MM.1S (cell line): ENCODE measurements at places on chromosomes 3 and 15.

- no peak for DNase-seq
These were observed 122.6 kb upstream of the SMAD3 start for GRCh38 chr15:66942649-66943390.

DNA sequence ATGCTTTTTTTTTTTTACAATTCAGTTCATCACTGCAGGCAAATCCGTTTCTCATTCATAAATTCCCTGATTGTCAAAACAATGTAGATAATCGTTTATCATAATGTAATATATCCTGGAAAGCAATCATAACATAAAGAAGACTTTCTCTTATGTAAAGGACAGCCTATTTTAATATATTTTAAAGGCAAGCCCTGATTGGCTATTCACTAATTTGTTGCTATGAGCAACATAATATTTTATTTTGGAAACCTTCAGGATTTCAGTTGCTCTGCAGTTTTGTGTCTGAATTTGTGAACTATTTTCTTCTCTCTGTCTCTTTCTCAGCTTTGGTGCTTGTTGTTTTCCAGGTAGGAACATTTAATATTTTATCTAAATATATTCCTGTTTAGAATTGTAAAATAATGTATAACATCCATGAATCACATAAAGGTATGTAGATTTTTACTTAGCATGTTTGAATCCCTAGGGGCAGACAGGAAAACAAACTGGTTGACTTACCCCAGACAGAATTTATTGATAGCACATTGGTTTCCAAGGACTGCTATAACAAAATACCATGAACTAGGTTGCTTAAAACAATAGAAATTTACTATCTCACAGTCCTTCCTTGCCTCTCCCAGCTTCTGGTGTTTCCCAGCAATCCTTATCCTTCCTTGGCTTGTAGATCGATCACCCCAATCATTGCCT lies 253.5 kb downstream of the CDIN1 start:
- DNase-seq = no peak

DNA sequence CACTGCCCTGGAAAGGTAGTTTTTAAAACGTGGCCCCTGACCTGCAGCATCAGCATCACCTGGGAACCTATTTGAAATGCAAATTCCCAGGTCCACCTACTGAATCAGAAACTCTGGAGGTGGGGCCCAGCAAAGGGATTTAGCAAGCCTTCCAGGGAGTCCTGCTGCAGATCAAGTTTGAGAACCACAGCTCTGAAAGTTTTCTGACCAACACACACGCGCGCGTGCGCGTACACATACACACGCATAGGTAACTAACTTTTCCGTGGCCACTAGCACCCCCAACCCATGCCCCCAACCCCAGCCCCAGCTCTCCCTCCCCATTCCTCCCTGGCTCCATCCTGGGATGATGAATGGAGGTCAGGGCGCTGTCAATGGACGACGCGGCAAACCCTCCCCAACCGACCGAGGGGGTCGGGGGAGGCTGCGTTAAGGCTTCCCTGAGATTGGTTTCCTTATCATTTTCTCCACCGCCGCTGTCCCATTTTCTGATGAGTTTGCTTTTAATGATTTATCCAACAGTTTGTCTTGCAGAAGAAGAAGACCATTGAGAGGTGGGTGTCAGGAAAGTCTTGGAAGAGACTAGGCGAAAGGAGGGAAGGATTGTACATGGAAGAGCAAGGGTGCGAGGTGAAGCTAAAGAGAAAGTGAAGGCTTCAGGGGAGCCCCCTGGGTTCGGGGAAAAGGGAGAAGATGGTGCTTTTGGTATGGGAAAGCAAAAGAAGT lies 590 bp upstream of the BOC start:
- no peak for DNase-seq

DNA sequence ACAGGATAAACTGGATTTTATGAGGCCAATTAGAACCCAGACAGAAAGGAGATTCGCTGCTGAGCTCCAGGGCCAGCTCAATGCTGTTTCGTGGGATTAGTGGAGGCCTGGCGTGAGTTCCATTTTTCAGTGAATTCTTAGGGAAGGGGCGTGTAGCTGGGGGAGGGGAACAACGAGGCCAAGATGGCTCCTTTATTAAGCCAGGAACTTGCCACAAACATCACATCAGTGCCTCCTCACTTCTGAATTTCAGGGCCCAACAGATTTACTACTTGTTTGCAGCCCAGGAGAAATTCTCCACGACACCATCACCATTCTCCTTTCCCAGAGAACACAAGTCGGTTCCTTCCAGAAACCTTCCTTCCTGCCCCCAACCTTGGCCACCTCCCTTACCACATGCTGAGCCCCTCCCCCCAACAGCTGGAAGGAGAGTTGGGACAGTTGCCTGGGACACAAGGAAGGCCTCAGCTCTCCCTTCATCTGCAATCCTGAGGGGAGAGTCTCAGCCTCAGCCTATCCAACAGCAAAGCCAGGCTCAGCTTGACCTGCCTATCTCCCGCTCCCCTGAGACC lies 5.8 kb downstream of the IGDCC4 start:
- no peak for DNase-seq

DNA sequence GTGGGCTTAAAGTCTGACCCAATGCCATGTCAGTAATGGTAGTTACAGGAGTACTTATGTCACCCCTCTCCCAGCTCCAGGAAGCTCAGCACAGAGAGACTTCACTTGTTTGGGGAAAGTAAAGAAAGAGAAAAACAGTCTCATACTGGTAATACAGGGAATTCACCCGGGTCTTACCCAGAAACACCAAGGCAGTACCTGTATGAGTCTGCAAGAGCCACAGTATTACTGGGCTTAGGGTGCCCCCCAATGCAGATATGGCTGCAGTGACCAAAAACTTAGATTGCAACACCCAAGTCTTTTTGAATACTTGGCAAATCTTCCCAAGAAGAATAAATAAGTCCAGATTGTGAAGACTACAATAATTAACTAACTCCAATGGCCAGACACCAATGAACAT lies 622.1 kb downstream of the IGSF11 start:
- peak; percentile 36 for DNase-seq

GRCh38 chr3:123576122-123576521 lies 8.7 kb downstream of the HACD2 start:
- DNase-seq = no peak

DNA sequence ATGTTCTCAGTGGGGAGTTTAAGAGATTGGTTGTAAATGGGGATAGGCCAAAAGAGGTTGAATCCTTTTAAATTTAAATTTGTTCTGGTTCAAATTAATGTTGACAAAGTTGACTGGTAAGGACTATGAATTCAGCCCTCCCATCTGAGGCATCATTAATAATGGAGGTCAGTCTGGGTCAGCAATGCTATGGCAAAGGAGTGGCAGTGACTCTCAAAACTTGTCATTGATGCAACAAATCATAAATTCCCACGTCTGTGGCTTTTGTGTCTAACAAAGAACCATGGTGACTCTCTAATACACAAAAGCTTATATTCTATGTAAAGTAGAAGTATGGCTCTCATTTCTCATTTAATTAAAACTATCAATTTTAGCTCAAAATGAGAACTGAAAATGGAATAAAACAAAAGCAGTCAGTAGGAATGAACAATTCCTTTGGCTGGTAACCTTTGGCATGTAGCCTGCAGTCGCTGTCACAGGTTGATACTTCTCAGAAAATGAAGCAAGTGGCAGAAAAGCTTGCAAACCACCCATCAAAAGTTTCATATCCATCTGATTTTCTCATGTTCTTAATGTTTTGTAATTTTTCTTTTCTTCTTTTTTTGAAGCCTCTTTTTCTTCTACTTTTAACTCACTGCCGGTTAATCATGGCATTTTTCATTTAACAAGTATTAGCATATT lies 12.2 kb upstream of the ZBED2 start:
- no peak for DNase-seq

- no peak for DNase-seq
These were observed 2.6 kb downstream of the SLMAP start for GRCh38 chr3:57758686-57759085.

- no peak for DNase-seq
These were observed 4.1 kb upstream of the SKOR1 start for GRCh38 chr15:67820992-67821783.

GRCh38 chr3:73608456-73609314 lies 16.1 kb downstream of the PDZRN3 start:
- no peak for DNase-seq

- no peak for DNase-seq
These were observed 362.7 kb upstream of the CFAP20DC start for GRCh38 chr3:59412516-59412915.

DNA sequence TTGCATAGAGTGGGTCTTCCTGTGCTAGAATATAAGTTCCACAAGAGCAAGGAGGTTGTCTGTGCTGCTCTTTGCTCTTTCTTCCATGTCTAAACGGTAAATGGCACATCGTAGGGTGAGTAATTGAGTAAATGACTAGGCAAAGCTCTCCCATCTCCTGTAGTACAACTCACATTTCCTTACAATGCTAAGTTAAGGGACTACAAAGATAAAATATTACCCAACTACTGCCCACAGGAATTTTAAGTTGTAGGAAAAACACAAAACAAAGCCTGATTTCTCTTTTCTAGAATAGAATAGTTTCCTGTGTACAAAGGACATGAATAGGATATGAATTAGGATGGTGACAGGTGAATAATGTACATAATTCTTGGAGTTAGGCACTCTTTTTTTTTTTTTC lies 19.9 kb upstream of the LRIG1 start:
- no peak for DNase-seq

GRCh38 chr3:81920816-81921215 lies 159.4 kb upstream of the GBE1 start:
- no peak for DNase-seq

GRCh38 chr15:39589193-39589814 lies 8.4 kb downstream of the THBS1 start:
- no peak for DNase-seq

DNA sequence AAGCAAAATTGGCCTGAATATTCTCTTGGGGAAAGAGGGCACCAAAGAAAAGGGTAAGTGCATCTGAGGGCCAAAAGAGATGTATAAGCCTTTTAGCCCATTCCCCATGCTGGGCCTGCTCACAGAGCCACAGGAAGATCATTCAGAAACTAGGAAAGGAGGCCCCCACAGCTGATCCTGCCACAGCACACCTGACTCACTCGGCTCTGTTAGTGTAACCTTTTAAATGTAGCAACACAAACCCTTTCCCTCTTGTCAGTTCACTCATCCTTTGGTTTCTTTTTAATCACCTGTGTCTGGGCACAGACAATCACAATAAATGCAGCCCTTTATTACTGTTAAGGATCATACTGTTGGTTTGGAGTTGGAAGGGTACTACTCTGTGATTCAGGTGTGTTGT lies 69.9 kb downstream of the PDCD6IP start:
- DNase-seq = no peak
